Glutamatergic neuron (in vitro differentiated cells): ENCODE measurements at places on chromosomes 2 and 18. TPM values are rescaled to one million over a fixed set of nuclear protein-coding genes. Genes with fewer than 3 reads are reported as not detected.

STAT4 gene
- 0.74 TPM for total RNA-seq

NUP35 gene
- 8.6 TPM for total RNA-seq

BMP10 gene
- not detected for total RNA-seq

OR6B2 gene
- not detected for total RNA-seq

TTN gene
- 0.34 TPM for total RNA-seq

TUBB8B gene
- not detected for total RNA-seq

BOLL gene
- not detected for total RNA-seq
